ENCODE measurements at places on chromosomes 2 and 18.

GRCh38 chr2:71117063-71117462 is 13.0 kb downstream of the MCEE start:
- no peak for DNase-seq

GRCh38 chr18:13370995-13371625 is 152.6 kb downstream of the LDLRAD4 start:
- DNase-seq = no peak

GRCh38 chr18:10912790-10913545 is 236.4 kb downstream of the PIEZO2 start:
- DNase-seq = no peak

DNA sequence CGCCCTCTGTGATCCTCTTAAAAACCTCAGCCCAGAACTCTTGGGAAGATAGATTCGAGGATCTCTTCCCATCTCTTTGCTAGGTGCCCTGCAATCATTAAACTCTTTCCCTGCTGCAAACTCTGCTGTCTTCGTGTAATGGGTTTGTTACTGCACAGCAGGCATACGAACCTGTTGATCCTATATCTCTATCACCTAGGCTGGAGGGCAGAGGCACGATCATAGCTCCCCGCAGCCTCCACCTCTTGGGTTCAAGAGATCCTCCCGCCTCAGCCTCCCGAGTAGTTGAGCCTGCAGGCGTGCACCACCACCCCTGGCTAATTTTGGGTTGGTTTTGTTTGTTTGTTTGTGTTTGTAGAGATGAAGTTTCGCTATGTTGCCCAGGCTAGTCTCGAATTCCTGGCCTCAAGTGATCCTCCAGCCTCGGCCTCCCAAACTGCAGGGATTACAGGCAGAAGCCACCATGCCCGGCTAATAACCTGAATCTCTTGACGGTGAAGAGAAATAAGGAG is 493 bp upstream of the BBS5 start:
- DNase-seq = peak; percentile 36

- DNase-seq = no peak
These were observed 626.5 kb upstream of the SLC8A1 start for GRCh38 chr2:41078341-41078740.

GRCh38 chr2:67036444-67036843 is 360.7 kb upstream of the ETAA1 start:
- DNase-seq = no peak

GRCh38 chr2:81644189-81644588 is 1339.6 kb upstream of the LRRTM1 start:
- DNase-seq = peak; percentile 14

DNA sequence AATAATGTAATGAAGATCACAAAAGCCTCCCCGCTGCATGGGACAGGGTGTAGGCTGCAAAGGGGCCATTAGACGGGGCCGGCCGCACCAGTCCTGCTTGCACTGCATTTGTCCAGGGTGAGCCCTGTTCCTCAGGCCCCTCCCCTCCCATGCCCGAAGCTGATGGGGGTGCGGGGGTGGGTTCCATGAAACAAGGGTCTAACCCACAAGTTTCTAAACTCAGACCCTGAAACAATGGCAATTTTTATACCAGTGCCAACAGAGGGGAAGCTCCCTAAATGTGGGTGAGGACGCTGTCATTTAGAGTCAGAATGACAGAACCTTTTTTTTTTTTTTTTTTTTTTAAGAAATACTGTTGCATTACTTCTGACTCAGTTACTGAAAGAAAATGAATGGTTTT is 39.7 kb downstream of the HS6ST1 start:
- DNase-seq = no peak

DNA sequence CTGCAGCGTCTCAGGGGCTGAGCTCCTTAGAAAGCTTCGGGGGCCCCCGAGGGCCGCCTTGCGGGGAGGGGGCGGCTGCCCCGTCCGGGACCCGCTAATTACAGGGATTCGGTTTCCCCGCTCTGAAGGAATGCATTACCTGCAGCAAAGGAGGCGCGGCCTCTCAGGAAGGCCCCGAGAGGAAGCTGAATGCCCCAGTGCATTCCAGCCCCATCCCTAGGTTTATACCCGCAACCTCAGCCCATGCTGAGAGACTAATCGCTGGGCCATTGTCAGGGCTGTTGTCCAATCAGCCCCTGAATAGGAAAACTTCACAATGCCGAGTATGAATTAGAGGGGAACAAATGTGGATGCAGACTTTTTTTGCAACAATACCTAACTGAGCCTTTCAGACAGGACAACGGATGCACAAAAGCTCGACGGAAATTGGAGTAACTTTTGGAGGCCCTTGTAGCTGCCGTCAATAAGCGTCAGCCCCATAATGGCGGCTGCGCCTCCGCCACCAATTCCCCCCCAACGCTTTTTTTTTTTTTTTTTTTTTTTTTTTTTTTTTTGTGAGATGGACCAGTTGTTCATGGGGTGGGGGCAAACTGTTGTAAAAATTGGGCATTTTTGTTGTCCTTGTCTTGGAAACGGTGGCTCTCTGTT is 138.6 kb upstream of the SIX3 start:
- no peak for DNase-seq
